ENCODE measurements at places on chromosomes 4 and X. TPM values are rescaled to one million over a fixed set of nuclear protein-coding genes. Genes with fewer than 3 reads are reported as not detected.

RBM46 gene
- total RNA-seq = not detected

S100P gene
- 70.8 TPM for total RNA-seq

DNA sequence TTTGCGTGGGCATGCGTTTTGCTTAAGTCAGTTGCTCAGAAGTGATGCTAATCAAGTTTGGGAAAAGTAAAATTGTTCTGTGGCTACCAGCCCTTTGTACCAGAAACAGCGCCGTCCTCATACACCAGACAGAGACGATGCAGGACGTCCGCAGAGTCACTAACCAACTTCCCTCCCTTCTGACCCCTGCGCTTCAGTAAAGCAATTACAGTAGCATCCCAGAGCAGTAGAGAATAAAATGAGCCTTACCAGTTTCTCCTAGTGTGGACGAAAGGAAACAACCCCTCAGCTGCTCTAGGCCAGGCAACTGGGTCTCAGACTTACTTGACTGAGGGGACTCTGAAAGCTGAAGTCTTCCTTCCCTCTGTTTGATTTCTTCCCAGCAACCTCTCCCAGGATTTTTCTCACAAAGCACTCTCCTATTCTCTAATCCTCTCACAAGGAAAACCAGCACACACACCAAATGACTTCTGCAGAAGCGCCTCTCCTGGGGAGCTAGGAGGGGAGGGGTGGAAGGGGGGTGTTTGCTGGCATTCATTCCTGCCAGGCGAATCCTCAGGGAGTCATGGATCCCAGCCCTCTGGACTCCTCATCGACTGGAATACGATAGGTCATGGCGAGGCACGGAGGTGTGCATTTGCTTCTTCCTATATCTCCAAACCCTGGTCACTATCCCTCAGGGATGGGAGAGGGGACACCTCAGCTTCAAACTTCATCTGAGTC, 56.0 kb upstream of the MID1 start:
- no peaks in the 10 kb centered on the region for H3K27me3 ChIP-seq
- H3K36me3 ChIP-seq = no peaks in the 10 kb centered on the region
- H3K27ac ChIP-seq = no peak overlapping the region
- no peaks in the 10 kb centered on the region for H3K4me1 ChIP-seq
- H3K4me3 ChIP-seq = no peak overlapping the region

- DNase-seq = no peak
- H3K4me1 ChIP-seq = peaks cover 49% of the 10 kb centered on the region
- H3K4me3 ChIP-seq = no peak overlapping the region
- no peaks in the 10 kb centered on the region for H3K36me3 ChIP-seq
Measured at GRCh38 chr4:123553279-123553678, 156.7 kb downstream of the SPRY1 start.

DNA sequence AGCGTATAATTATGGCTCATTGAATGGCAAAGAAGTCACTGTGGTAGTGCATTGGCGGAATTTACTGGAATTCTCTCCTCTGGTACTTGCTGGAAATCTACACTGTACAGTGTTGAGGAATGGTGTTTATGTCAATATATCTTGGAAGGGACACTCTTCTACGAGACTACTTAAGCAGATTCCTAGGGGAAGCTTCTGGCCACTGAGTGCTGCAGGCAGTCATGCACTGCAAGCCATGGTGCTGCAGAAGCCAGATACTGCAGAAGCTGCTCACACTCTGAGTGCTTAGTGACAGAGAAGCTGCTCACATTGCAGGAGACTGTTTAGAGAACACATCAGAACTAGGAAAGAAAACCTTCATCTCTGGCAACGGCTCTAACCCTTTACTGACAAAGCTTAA, 725.0 kb downstream of the CCSER1 start:
- no peaks in the 10 kb centered on the region for H3K36me3 ChIP-seq
- no peak for DNase-seq
- H3K27ac ChIP-seq = no peak overlapping the region
- no peak overlapping the region for H3K4me3 ChIP-seq

CENPI gene
- total RNA-seq = 21.1 TPM

- no peaks in the 10 kb centered on the region for H3K36me3 ChIP-seq
- no peak overlapping the region for H3K27ac ChIP-seq
- H3K4me3 ChIP-seq = no peak overlapping the region
- no peaks in the 10 kb centered on the region for H3K4me1 ChIP-seq
- no peak for DNase-seq
Measured at GRCh38 chrX:34768290-34768689, 111.2 kb upstream of the TMEM47 start.

ATOH1 gene
- total RNA-seq = not detected

DNA sequence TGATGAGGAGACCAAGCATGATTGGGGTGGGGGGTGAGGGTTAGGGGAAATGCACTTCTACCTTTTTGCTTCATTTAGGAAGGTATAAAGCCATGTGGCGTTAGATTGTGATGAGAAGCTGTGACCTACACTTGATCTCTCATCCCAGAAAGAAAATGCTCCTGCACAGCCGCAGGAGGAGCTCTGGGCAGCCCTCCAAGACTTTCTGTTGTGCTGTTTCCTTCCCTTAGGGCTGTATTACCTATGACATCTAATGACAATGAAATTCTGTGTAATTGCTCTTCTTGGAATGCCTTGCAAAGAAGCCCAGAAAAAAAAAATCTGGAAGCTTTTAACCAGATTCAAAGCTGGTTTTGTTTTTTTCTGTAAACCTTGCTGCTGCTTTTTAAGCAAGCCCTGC, 13.4 kb downstream of the PRPS2 start:
- no peaks in the 10 kb centered on the region for H3K36me3 ChIP-seq
- H3K27ac ChIP-seq = no peak overlapping the region
- H3K4me3 ChIP-seq = no peak overlapping the region
- no peaks in the 10 kb centered on the region for H3K27me3 ChIP-seq
- no peaks in the 10 kb centered on the region for H3K4me1 ChIP-seq

NDNF gene
- total RNA-seq = 3.4 TPM

GRCh38 chr4:115780835-115781234, 667.4 kb upstream of the NDST4 start:
- H3K27ac ChIP-seq = no peak overlapping the region
- H3K27me3 ChIP-seq = no peaks in the 10 kb centered on the region
- H3K4me3 ChIP-seq = no peak overlapping the region
- H3K4me1 ChIP-seq = no peaks in the 10 kb centered on the region
- no peak for DNase-seq
- no peaks in the 10 kb centered on the region for H3K36me3 ChIP-seq

TLR10 gene
- total RNA-seq = not detected

GRCh38 chr4:123468479-123469031, 72.0 kb downstream of the SPRY1 start:
- peaks cover 6% of the 10 kb centered on the region for H3K4me1 ChIP-seq
- no peak overlapping the region for H3K27ac ChIP-seq
- H3K4me3 ChIP-seq = no peak overlapping the region
- no peaks in the 10 kb centered on the region for H3K27me3 ChIP-seq
- DNase-seq = no peak
- H3K36me3 ChIP-seq = no peaks in the 10 kb centered on the region

DNA sequence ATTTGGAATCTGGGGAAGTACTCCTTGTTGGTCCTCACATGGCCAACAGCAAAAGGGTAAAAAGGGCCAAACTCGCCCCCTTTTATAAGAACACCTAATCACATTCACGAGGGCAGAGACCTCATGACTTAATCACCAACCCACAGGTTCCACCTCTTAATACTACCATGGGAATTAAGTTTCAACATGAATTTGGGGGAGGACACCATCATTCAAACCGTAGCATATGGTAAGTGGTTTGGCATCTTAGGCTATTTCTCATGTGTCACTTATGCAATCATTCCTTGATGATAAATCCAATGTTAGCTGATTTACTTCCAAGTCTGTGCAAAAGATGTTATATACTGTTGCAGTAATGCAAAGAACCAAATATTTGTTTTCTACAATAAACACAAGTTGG, 302.9 kb upstream of the FAM241A start:
- no peak overlapping the region for H3K4me3 ChIP-seq
- no peaks in the 10 kb centered on the region for H3K4me1 ChIP-seq
- DNase-seq = no peak
- no peaks in the 10 kb centered on the region for H3K27me3 ChIP-seq
- H3K36me3 ChIP-seq = no peaks in the 10 kb centered on the region

GRCh38 chr4:76733068-76733771, 164.7 kb downstream of the SOWAHB start:
- no peaks in the 10 kb centered on the region for H3K4me1 ChIP-seq
- no peak overlapping the region for H3K4me3 ChIP-seq
- no peak for DNase-seq
- no peaks in the 10 kb centered on the region for H3K27me3 ChIP-seq

DNA sequence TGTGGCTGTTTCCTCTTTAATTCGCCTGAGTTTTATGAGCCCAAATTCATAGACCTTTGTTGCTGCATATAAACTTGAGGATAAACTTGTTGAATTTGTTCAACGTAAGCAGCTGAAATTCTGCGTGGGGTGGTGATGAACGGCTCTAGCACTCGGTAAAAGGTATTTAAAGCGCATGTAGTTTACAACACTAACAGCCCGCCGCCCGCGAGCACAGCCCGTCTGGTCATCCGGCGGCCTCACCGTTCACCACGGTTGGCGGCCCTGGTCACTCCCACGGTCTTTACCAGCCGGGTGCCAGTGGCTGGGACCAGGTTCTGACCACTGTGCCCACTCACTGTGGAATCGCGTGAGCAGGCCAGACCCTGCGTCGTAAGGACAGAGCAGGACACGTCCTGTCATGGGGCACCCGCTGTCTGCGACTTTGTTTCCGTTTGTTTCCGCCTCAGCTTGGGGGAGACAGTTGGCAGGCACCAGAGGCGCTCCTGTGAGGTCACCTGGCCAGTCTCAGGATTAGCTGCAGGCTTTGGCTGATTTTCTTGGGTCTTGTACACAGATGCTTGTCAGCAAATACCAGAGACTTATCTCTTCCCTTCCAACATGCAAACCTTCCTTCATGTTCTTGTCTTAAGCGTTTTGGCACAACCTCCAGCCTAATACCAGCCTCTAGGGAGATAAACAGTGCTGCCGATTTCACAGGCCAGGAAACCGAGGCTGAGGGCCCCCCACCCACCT, 36.8 kb upstream of the SPON2 start:
- H3K27ac ChIP-seq = peak overlapping the region; percentile 42
- peaks cover 2% of the 10 kb centered on the region for H3K36me3 ChIP-seq
- peak; percentile 23 for DNase-seq
- no peak overlapping the region for H3K4me3 ChIP-seq

Data from Caco-2 (cell line).